ENCODE measurements at places on chromosomes 3 and 15.

GRCh38 chr3:171279972-171280371 is 180.2 kb downstream of the TNIK start:
- no peak for DNase-seq

DNA sequence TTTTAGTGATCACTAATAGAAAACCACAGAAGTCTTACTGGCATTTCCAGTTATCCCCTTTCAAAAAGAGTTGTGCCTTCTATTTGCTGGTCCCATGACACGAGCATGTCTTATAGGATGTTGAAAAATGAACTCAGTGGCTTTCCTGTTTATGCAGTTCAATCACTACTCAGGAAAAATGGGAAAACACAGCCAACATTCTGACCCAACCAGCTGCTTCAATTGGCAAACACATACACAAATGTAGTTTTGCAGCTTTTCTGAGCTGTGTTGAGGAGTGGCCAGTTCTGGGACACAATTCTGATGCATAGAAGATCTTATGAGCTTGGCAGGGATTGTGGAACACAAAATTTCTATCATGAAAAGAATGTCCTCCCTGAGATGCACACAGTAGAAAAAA is 40.3 kb downstream of the FSTL1 start:
- no peak for DNase-seq

DNA sequence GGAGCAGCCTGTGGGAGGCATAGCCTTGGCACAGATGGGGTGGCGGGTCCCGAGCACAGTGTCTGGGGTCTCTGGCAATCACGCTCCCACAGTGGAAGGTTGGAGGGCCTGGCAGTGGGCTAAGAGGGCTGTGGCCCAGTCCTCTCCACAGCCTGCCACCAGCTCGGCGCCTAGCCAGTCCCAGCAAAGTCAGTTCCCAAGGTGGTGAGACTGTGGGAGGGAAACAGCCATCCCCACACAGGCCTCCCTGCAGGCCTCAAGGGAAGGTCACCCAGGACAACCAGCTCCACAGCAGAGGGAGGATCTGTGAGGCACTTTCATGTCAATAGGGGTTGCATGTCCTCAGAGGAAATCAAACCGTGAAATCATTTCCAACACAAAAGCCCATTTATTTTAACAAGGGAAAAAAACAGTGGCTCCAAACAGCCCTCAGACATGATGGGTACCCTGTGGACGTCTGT is 27.6 kb upstream of the LIMD1 start:
- no peak for DNase-seq

DNA sequence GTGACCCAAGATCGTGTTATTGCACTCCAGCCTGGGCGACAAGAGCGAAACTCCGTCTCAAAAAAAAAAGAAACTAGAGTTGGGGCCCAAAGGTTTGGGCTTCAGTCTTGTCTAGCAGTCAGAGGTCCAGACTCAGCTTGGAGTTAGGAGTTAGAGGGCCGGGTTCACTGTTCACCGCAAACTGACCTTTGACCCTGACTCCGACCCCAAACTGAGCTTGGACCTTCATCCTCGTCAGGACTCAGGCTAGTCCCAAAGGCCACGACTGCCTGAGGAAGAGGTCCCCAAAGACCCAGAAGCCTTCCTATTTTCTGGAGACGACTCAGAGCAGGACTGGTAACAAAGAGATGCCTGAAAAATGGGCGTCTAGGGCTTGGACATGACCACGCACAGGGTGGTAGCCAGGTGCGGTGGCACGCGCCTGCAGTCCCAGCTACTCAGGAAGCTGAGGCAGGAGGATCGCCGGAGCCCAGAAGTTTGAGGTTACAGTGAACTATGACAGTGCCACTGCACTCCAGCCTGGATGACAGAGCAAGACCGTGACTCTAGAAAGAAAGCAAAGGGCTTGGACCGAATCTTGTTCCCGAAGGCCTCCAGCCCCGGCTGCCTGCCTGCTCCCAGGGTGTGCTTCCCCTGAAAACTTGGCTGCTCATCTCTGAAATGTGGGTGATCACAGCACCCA is 22.8 kb upstream of the RPL29 start:
- no peak for DNase-seq

DNA sequence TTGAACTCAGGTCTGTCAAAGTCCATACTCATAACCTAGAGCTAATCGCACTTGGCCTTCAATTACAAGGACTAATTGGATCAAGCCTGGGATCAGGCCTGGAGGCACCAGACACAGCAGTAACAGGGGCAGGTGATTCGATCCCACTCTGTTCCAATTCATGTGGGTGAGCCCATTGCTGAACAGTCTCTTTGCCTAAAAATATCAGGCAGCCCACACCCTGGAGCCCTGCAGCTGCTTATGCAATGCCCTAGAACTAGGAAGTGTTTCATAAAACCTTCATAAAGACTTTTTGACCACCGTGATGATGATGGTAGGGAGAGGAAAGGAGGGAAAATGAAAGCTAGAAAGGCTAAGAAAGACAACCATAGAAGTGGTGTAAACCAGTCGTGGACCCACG is 47.8 kb upstream of the NEO1 start:
- no peak for DNase-seq

- DNase-seq, result no peak
Measured at GRCh38 chr3:8400911-8401310, 100.7 kb upstream of the LMCD1 start.
